HT1080 (cell line): ENCODE measurements at places on chromosomes 7 and 10.

DNA sequence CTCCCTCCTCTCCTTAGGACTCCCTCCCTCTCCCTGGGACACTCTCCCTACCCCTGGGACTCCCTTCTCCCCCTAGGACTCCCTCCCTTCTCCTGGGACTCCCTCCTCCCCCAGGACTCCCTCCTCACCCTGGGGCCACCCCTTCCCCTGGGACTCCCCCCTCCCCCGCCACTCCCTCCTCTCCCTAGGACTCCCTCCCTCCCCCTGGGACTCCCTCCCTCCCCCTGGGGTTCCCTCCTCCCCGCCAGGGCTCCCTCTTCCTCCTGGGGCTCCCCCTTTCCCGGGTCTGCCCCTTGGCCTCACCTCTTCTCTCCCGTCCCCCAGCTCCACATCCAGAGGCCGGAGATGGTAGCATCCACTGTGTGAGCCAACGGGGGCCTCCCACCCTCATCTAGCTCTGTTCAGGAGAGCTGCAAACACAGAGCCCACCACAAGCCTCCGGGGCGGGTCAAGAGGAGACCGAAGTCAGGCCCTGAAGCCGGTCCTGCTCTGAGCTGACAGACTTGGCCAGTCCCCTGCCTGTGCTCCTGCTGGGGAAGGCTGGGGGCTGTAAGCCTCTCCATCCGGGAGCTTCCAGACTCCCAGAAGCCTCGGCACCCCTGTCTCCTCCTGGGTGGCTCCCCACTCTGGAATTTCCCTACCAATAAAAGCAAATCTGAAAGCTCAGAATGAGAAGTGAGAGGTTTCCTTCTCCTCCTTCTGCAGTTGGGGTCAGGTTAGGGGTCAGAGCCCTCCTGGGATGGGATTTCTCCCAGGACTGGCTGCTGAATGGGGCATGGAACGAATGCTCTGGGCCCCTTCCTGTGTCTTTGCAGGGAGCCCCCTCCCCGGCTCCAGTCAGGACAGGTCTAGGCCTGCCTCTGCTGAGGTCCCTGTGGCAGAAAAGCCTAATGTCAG lies 1.4 kb upstream of the MUC17 start:
- no peak for DNase-seq

GRCh38 chr10:115660391-115660790 lies 567.2 kb downstream of the ATRNL1 start:
- DNase-seq, result no peak

DNA sequence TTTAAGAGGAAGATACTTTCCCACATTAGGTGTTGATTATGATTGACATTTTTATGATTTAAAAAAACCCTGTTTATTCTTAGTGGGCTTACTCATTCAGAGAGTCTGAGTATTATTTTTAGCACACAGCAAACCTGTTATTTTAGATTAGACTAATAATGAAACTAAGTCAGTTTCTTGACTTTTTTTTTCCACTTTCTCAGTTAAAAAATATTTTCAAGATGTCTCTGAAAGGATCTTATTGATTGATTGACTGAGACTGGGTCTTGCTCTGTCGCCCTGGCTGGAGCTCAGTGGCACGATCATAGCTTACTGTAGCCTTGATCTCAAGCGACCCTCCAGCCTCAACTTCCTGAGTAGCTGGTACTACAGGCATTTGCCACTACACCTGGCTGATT lies 20.4 kb upstream of the INPP5F start:
- DNase-seq, result no peak

GRCh38 chr7:4144811-4145510 lies 537.1 kb upstream of the FOXK1 start:
- no peak for DNase-seq

DNA sequence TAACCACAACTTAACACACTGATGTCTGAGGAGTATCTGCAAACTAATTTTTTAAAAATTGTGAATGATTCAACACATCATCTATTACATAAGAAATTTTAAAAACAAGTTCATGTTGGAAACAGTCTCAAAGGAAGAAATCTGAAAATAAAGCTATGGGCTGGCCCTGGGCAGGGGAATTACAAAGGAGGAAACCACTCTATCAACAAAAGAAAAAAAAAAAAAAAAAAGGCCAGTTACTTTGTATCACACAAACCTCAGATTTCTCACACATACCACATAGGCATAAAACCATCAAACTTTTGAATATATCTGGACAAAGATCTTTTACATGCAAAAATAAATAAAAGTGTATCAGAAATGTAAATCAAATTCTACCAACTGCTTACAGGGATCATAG lies 20.8 kb downstream of the TIAL1 start:
- no peak for DNase-seq

DNA sequence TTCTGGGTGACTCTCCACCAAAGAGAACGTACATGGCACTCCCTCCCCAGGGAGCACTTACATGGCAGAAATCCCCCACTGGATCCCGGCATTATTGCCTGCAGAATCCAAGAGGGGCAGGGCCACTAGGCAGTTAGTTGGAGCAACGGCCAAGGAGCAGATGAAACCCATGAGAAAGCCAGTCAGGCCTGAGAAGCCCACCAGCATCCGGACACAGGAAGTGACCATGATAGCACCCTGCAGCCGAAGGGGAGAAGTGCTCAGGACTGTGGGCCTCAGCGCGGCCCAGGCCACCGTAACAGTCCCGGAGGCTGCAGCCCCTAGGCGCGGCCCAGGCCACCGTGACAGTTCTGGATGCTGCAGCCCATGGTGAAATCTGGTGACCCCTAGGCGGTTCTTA lies 43.5 kb downstream of the STRA8 start:
- no peak for DNase-seq

GRCh38 chr7:118759921-118760320 lies 535.4 kb downstream of the ANKRD7 start:
- DNase-seq, result no peak

DNA sequence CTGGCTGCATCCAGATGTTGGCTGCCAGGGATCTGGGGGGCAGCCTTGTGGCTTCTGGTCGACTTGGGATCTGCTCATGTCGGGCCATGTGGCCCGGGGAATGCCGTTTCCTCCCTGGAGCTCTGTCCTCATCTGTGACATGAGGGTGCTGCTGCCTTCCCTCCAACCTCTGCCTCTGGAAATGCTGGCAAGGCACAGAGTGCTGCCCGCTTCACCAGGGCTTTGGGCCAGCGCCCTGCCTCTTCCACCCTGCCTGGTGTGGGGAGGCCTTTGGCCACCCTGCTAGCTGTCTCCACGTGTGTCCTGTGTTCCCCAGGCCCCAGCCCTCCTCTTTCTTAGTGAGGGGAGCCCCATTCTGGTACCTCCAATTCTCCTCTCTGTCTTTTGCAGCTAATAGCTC lies 5.8 kb upstream of the SMARCD3 start:
- no peak for DNase-seq

DNA sequence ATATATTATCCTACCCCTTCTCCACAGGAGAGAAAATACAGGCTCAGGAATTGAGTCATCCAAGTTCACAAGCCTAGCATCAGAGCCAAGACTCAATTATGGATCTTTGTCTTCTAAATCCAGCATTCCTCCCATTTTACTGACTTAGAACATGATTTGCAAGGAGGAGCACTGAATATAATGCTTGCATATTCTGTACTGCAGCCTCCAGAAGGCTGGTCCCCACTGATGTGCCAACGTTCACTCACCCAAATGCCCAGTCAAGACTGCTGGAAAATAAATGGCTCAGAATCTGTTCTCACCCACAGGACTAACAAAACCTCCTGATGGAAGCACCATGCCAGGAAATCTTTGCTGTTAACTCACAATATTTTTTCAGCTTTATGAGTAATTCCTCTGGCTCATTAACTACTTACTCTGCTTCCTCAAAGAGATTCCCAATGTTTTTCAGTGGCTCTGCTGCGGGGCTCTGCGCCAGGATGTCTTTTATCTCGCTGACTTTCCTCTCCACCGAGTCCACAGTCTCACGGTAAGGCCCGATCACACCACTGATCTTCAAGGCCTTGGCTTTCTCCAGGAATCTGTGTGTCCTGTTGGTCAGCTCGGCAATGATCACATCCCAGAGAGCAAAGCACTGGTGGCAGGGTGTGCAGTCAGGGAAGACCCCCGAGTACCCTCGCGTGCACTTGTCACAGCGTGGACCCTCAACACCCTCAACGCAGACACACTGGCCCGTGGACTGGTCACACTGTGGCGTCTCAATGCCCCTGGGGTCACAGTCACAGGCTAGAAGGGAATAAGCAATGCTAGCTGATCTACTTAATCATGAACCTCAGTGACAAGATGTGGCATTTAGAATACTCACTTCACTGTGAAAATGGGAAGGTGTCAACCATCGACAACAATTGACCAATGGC lies 48.8 kb downstream of the DLD start:
- peak; percentile 79 for DNase-seq

- peak; percentile 1 for DNase-seq
Observed at GRCh38 chr7:64733550-64734240, 60.5 kb upstream of the ZNF138 start.

GRCh38 chr10:42972946-42973345 lies 103.9 kb upstream of the RET start:
- DNase-seq, result no peak

DNA sequence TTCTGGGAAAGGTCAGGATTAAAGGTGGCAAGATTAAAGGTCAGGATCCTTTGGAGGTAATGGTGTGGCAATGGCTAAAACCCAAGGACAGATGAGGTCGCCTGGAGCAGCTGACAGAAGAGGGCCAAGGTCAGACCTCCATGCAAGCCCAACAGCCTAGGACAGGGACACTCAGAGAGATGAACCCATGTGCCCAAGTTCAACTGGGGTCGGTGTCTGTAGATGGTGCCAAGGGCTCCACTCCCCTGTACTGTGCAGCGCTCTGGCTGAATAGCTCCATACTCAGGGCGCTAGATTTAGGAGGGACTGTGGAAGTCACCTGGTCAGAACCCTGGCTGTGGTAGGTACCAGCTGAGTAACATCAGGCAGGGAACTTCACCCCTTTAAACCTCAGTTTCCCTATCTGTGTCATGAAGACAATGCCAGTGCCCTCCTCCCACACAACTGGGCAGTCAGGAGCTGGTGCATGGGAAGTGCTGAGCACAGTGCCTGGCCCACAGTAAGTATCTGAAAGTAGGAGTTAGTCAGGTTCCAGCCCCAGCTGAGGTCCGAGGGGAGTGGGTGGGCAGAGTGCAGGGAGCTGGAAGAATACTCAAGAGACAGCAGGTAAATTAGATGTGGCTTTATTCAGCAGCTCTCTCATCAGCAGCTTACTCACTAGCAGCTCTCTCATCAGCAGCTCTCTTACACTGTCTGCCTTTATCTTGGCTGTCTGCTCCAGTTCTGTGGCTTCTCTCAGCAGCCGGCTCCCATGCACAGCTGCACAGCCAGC lies 327.1 kb downstream of the GLRX3 start:
- DNase-seq, result no peak

- DNase-seq, result no peak
Observed at GRCh38 chr10:114319406-114320248, 80.6 kb downstream of the VWA2 start.

DNA sequence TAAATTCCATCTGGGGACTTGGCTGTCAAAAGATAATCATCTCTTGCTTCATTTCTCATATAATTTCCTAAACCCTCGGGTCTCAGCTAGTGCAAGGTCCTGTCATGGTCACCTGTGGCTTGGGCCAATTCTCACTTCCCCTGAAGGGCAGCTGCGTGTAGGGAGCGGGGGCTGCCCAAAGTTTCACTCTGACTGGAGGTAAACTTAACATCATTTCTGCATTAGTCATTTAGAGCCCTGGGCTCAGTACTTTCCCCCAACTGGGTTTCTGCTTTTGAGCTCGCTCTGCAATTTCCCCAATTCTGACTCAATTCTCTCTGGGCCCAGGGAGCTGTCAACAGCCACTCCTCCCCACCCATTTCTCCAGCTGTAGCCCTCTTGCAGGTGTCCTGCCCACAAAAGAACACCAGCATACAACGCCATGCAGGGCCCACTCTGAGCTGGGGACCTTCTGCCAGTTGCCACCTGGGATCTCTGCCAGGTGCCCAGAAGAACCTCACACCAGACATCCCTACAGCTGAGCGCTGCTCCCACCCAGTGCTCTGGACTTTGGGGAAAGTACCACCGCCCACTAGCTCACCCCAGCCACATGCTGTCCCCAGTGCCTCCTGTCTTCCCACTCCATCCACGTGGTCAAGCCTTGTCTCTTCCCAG lies 37.9 kb downstream of the VOPP1 start:
- DNase-seq, result peak; percentile 72

DNA sequence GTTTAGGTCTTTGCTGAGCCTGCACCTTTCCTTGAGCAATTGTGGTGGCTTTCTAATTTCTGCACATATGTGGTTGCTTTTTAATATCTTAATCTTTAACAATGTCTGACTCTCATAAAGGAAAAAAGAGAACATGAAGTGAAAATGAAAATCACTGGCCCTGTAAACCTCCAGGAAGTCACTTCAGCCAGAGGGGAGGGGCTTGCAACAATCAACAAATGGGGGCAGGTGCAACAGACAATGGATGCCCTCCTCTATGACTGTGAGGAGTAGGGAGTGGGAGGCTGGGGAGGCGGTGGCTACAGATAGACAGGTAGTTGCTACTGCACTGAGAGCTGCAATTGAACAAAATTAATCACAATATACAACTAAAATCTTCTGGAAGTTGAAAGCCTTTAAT lies 1377.4 kb downstream of the XPNPEP1 start:
- DNase-seq, result no peak

GRCh38 chr7:140121326-140121725 lies 55.5 kb downstream of the KDM7A start:
- DNase-seq, result no peak

GRCh38 chr7:1569016-1569415 lies 816 bp downstream of the PSMG3 start:
- peak; percentile 72 for DNase-seq

DNA sequence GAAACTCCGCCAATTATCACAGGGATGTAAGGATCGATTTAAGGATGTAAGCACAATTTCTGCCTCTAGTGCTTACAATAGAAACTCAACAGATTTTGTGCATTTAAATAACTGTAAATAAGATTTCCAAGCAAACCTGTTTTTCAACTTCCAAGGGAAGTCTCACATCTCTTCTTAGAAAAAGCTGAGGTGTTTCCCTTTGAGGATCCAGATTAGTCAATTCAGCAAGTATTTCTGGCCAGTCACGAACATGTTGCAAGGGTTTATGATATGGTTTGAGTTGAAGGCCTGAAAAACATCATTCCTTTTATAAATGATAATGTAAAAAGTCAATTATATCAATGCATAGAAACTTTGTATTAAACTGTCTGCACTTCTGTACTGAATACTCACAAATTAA lies 23.9 kb downstream of the KRIT1 start:
- DNase-seq, result no peak

- DNase-seq, result no peak
Observed at GRCh38 chr10:74233281-74233680, 82.3 kb downstream of the ADK start.

- DNase-seq, result no peak
Observed at GRCh38 chr10:44862924-44863323, 48.2 kb upstream of the TMEM72 start.

GRCh38 chr7:75534727-75535307 lies 42.7 kb downstream of the SPDYE5 start:
- DNase-seq, result peak; percentile 73

DNA sequence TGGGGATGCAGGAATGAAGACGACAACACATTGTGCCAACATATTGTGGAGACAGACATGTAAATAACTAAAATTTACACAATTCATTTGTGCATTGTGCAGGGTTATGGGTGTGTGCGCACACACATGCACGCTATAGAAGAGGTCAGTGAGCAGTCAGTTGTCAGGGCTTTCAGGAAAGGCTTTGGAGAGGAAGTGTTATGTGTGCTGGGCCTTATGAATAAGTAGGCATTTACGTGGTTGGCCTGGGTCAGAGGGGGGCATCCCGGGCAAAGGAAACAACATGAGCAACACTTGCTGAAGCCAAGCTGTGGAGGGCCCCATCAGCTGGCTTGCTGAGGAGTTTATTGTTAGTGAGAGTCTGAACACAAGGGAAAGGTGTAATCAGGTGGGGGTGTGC lies 4.1 kb downstream of the PRXL2A start:
- DNase-seq, result peak; percentile 41
